ENCODE measurements at places on chromosomes 16 and 17.

GRCh38 chr17:44749980-44750318 lies 8.8 kb upstream of the ADAM11 start:
- DNase-seq: no peak

- DNase-seq: no peak
These were observed 1.8 kb downstream of the CNTNAP4 start for GRCh38 chr16:76278980-76279379.

- no peak for DNase-seq
These were observed 23.8 kb downstream of the CDK5RAP3 start for GRCh38 chr17:47994724-47995123.

- no peak for DNase-seq
These were observed 166.3 kb downstream of the MSI2 start for GRCh38 chr17:57422574-57423164.

DNA sequence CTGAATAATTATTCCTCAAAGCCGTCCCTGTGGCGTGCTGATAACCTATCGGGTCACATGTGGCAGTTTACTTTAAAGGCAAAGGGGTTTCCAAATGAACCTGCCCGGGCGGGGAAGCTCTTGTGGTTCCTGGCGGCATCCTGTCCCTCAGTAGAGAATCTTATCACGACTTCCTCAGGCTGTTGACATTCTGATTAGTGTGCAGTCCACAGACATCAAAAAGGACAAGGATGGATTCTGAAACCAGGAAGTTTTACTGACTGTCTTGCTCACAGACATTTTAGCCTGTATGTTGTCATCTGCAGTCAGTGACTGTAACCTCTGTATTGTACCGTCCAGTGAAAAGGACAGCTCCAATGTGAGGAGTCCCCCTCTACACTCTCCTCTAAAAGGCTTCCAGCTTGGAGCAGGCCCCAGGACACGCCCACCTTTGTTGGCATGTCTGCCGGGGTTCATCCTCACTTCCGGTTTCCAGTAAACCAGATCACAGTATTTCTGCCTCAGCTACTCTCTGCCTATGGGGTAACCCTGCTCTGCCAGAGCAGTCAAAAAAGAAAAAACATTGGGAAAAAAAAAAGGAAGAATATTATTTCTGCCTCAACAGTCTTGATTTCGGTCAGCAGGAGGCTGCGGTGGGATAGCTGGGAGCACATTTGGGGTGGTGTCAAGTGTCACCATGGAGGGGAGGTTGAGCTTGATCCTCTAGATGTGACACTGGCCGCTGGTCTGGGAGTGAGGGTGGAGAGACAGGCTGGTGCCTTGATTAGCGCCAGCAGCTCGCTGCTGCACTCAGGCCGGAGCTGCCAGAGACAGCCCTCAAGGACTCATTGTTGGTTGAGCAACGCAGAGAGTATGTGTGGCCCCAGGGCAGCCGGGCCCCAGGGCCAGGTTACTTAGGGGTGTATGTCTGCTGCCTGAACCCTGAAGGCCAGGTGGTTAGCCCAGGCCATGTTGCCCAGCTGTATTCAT lies 89.0 kb upstream of the DNAH17 start:
- peak; percentile 9 for DNase-seq

- DNase-seq: no peak
These were observed 2.9 kb downstream of the CCDC154 start for GRCh38 chr16:1441391-1441829.

DNA sequence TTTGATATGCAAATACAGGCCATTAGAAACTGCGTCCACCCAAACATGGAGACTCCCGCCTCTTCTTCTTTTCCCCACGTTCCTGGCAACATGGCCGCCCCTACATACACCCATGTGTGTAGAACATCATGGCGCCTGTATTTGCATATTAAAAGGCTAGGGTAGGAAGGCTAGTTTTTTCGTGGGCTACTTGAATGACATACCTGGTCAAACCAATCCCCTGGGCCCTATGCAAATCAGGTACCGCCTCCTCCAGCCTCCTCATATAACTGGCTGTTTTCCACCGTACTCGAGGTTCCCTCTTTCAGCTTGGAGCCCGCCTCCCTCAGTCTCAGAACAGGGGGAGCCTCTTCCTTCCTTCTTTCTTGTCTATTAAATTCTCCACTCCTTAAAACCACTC lies 840 bp upstream of the CD300LB start:
- no peak for DNase-seq

GRCh38 chr17:2239882-2240430 lies 63.6 kb downstream of the SMG6 start:
- DNase-seq: no peak

- no peak for DNase-seq
These were observed 13.1 kb downstream of the SLC38A8 start for GRCh38 chr16:84029297-84030047.

DNA sequence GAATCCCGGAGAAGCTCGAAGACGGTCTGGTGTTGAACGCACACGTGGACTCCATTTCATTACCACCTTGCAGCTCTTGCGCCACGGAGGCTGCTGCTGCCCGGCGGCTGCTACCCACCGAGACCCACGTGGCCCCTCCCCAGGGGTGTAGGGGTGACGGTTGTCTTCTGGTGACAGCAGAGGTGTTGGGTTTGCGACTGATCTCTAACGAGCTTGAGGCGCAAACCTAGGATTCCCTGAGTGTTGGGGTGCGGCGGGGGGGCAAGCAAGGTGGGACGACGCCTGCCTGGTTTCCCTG lies 1.7 kb upstream of the CBX4 start:
- no peak for DNase-seq

DNA sequence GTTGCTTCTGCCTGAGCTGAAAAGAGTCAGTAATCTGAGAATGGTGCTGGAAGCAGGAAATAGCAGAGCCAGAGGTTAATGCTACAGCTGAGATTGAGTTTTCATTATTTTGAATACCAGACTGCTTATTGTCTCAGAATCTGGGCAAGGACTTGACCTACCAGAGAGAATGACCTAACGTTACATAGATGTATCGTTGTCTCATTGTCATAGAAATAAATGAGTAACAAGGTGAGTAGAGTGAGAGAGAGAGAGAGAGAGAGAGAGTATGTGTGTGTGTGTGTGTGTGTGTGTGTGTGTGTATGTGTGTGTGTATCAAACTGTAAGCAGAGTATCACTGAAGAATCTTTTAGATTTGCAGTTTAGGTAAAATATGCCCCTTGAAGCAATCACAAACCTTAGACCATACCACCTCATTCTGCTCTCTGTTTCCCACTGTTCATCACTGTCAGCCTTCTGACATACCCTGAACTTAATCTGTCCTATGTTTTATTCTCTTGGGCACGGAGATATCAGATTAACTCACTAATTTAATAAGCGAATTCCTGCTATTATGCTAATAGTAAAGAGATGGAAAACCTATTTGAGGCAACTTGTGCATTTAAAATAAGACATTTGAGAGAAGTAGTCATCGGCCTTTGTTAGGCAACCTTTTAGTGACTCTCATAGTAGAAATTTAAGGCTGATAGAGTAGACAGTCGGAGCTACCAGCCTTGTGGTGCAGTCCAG lies 87.8 kb downstream of the CYB561 start:
- DNase-seq: no peak

- DNase-seq: no peak
These were observed 95.1 kb upstream of the NACA2 start for GRCh38 chr17:61686113-61686512.

DNA sequence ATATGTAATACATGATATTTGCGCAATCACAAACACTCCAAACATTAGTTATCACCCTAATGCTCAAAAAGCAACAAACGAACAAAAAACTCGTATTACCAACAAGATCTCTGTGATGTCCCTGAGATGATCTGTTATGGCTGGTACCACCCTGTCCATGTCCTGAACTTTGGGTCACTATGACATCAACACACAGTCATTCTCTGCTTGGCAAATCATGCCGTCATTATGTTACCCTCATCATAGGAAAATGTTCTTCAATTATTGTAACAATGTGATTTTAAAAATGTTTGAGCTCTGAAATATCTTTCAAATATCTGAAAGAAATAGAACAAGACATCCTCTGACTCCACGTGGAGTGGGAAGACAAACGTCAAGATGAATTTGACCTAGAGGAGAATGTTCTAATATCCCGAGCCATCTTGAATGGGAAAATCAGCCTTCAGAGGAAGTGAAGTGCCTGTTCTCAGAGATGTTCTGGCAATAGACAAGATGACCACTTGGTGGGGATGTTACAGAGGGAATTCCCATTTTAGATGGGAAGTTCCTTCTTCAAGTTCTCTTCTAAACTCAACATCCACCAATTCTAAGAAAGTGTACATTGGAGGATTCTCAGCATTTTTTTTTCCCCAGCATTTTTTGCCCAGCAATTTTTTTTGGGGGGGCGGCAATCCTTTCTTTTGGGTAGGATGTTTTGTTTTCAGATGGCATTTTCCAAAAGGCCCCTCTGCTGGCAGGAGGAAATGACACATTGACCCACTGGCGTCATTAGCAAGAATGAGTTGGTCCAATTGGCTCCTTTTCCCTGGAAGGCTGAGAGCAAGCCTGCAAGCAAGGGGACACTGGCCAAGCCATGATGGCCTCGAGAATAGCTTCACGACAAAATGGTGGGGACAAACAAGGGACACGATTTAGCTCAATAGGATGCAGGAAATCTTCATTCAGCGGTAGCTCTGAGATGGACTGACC lies 3.7 kb upstream of the HSD17B2 start:
- DNase-seq: no peak

GRCh38 chr17:8843344-8843743 lies 24.1 kb downstream of the PIK3R6 start:
- no peak for DNase-seq

DNA sequence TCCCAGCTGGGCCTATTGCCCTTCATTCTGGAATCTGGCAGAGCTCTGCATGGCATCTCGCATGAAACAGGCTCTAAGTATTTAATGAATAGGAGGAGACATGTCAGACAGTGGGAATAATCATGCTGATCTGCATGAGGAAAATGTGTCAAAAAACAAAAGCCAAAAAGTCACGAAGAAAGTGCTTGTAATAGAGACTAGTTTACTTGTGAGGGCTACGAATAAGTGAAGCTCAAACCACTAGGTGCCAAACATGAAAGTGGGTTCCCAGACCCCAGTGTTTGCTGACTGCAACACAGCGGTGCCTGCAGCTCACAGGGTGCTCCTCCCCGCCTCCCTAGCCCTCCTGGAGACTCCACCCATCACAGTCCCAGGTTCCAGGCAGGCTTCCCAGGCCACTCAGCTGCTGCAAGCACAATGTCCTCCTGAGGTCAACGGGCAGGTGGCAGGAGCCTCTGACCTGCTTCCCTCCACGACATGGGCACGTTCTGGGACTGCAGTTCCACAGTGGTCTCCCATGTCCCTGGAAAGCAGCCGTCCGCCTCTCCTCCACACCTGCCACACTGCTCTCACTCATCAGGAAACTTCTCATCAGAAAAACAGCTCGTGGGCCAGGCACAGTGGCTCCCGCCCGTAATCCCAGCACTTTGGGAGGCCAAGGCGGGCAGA lies 96.5 kb downstream of the ANKRD11 start:
- no peak for DNase-seq

DNA sequence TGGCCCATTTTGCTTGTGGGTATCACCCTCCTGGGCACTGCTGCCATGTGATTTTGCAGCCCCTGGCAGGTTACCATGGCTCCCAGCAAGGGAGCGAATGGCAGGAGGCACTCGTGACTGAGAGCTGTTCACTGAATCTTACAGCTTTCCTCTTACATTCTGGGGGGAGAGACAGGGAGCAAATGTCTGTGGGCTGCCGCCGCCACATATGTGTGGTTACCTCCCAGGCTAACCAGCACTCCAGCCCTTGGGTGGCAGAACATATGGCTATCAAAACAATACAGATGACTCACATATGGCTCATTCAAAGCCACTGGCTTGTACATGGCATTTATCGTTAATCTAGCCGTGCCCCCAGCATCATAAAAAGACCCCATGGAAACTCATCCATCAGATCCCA lies 19.8 kb downstream of the GTF3C1 start:
- no peak for DNase-seq

DNA sequence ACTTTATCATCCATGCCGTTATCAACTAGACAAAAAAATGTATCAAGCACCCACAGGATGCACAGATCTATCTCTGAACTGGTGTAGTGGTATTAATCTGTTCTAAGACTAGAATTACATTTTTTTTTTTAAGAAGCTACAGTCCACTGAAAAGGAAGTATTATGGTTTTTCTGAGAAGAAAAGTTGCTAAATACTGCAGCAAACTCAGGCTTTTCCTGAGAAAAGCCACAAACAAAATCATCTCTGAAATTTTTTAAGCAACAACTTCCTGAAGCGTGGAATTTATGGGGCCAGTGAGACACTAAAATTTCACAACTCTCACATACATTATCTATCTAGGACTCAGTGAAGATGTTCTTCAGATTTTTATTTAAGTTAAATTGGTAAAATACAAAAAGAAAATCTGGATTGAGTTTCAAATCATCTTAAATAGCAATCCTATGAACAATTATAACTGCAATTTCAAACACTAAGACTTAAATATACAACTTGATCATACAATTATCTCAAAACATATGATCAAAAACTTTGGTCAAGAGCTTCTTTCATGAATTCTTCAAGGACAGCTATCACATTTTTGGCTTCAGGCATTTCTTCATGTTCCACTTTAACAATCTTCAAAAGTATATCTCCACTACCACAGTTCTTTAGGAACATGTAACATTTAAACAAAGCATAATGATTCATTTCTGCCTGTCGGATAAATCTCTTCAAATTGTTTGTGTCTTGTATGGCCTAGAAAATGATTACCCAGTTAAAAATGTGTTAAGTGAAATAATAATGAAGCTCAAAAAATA lies 10.5 kb downstream of the C17orf75 start:
- DNase-seq: no peak

DNA sequence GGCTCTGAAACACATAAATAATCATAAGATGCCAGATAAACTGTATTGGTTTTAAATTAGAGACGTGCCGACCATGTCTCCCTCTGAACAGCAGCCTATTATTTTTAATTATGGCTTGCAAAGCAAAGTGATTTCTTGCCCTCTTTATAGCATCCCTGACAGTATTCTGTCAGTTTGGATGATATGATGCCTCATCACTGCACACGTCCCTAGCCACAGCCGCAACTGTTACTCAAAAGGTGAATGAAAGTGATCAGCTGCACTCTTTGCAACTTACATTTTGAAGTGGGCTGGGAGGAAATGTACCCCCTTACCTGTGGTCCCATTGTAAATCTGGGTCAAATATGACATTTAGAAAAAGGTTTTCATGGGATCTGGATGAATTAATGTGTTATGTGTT lies 389.9 kb downstream of the MAF start:
- DNase-seq: no peak

DNA sequence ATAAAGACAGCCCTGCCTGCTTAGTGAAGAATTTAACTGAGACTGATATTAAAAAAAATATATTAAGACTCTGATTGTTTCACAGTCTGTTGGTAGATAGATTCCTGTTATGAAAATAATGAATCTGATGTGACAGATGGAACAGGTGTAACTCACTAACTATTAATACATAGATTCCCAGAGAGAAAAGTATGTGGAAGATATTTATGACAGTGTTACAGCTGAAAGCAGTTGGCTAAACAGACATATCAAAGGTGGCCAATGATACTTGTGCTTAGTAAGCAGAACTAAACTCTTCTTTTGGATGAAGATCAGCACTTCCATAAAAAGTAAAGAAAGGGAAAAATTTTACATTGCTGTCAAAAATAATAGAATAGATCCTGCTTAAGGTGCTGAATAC lies 598.2 kb upstream of the CA10 start:
- DNase-seq: no peak
